Activated naive CD4-positive, alpha-beta T cell treated with anti-CD3 and anti-CD28 coated beads, Interleukin-2, amount 10 ng/mL, durations not matched to agents 7 days and 5 days (primary cell): ENCODE measurements at places on chromosomes 4 and X.
A peak's percentile ranks its signal among the peaks of the same experiment; 100 is the strongest.

GRCh38 chr4:56698329-56698728 is 17.2 kb upstream of the HOPX start:
- DNase-seq = no peak

GRCh38 chrX:130550351-130550750 is 148.6 kb downstream of the RBMX2 start:
- DNase-seq = no peak

DNA sequence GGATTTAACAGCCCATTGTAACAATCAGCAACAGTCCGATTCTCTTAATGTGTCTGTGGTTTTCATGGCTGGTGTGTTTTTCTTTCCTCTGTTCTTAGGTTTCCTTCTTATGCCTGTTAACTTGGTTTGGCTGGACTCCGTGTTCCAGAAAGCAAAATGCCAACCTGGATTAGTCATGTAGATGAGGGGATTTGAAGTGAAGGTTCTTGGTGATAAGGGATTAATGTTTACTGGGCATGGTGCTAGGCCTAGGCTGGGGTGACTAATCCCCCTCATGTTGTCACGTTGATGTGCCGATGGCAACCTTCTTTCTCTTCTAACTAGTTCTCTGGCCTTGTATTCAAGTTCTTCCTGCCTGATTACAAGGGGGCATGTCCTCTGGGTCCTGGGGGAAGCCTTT is 85.9 kb downstream of the REPS2 start:
- no peak for DNase-seq

DNA sequence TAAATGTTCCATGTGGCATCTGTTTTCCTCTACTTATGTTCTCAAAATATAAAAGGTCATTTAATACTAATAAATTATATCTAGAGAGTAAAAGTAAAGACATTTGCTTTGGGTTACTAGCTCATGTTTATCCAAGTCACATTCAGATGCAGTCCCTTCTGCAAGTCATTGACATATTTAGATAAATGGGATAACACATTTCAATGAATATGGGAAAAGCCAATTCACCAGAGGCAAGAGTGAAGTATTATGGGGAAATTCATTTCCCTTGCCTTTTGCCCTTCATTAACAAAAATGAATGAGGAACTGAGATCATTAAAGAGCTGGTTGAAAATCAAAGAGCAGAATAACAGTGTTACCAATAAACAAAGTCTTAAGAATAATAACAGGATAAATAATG is 306.2 kb upstream of the FSTL5 start:
- DNase-seq = no peak

DNA sequence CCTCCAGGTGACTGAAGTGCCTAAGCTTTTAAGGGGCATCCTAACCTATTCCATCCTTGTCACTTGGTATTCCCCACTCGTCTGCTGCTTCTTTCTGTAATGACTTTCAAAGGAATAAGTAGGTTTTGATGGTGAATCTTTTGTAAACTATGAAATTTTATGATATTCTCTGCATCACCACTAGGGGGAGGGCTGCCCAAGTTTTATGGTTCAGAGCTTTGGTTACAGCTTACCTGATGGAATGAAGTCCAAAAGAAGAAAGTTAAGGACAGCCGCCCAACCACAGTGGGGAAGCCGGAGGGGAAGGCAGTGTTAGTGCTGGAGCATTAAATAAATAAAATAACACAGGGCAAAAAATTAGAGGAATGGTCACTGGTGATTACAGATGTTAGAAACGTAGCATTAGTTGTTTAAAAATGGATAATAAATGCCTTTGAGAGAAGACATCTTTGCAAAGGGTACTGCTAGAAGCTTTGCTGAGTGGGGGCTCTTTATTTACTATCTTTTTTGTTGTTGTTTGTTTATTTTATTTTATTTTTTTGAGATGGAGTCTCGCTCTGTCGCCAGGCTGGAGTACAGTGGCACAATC is 204.9 kb downstream of the GBA3 start:
- peak; percentile 36 for DNase-seq

GRCh38 chrX:74293343-74293946 is 10.5 kb upstream of the ZCCHC13 start:
- peak; percentile 72 for DNase-seq

GRCh38 chr4:14092741-14093140 is 465.2 kb upstream of the BOD1L1 start:
- no peak for DNase-seq

DNA sequence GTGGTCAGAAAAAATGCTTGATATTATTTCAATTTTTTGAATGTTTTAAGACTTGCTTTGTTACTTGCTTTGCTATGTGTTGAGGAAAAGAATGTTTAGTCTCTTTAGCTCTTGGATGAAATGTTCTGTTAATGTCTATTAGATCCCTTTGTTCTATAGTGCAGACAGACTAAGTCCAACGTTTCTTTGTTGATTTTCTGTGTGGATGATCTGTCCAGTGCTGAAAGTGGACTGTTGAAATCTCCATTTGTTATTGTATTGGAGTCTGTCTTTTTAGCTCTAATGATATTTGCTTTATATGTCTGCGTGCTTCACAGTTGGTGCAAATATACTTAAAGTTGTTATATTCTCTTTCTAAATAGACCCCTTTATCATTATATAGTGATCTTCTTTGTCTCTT is 220.6 kb downstream of the GUCY2F start:
- no peak for DNase-seq

DNA sequence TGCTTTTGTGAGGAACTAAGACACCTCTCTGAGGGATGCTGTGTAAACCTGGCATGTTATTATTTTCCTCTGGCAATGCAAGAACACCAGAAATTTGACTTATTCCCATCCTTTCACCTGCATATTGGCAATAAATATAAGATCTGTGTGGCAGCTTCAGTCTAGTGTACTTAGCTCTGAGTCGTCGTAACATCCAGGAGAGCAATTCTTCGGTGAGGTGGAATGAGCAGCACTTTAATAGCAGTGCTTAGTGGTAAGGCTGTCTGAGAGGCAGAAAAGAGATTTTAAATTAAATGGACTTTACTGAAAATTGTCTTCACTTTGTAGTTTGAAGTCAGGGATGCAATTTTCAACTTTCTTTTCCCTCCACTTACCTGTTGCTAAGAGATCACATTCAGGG is 344.9 kb downstream of the PCDH7 start:
- no peak for DNase-seq

- no peak for DNase-seq
Measured at GRCh38 chrX:92209936-92210335, 430.8 kb downstream of the PCDH11X start.

- no peak for DNase-seq
Measured at GRCh38 chr4:38785901-38786402, 3.2 kb upstream of the TLR10 start.

GRCh38 chr4:80173841-80174240 is 23.5 kb upstream of the PRDM8 start:
- no peak for DNase-seq

DNA sequence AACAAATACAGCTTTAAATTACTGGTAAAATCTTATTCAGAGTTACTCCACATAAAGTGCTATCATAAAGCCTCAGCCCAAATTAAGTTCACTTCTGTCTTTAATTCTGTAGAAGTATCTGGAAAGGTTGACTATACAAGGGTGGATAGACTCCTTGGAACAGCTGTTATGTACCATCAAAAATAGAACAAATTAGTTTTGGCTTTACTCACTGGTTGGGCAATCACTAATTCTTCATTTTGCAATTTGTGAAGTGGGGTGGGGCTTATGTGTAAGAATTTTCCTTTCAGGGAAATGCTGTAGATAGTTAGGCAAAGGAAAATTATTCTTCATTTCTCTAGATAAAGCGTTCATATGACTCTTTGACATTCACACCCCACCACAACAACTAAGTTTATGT is 7.8 kb downstream of the DIAPH2 start:
- no peak for DNase-seq

DNA sequence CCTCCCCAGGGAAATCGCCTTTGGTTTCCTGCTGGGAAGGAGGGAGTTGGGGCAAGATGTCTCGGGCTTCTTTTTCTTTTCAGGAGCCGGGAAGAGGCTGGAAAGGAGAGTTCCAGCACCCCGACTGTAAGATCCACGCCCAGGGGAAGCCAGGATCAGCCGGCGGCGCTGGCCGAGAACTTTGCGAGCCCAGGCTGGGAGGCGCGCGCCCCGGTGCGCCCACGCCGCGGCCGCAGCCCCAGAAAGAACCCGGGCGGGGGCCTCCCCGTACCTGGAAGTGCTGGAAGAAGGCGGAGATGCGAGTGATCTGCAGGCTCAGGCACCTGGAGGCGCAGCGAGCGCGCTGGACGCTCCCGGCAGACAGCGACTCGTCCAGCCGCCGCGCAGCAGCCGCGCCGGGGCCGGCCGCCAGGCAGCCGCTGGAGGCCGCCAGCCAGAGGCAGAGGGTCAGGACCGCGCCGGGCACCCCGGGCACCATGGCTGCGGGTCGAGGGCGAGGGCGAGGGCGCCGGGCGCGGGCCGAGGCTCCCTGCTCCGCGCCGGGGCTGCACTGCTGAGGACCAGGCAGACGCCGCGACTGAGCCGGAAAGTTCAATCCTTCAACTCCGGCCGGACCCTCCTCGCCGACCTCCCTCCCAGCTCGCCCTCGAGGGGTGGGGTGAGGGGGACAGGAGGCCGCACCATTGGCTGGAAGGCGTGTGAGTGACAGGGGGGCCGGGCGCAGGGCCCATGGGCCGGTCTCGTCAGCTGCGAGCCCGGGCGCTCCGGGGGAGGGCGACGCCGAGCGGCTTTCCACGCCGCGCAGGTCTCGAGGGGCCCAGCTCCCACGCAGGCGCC is at the start of gene ANOS1:
TSS of gene ANOS1 (minus strand) at position 579 of the 837 bp plus-strand sequence. CDS start at position 478, 101 bp downstream.
- DNase-seq = no peak

- no peak for DNase-seq
Measured at GRCh38 chrX:2450681-2451080, 50.1 kb downstream of the DHRSX start.

DNA sequence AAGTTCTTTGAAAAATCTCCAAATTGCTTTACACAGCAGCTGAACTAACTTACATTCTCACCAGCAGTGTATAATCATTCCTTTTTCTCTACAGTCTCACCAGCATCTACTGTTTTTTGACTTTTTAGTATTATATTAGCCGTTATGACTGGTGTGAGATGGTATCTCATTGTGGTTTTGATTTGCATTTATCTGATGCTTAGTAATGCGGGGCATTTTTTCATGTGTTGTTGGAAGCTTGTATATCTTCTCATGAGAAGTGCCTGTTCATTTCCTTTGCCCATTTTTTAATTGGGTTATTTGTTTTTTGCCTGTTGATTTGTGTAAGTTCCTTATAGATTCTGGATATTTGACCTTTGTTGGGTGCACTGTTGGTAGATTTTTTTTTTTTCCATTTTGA is 931.7 kb downstream of the CENPC start:
- no peak for DNase-seq

- no peak for DNase-seq
Measured at GRCh38 chr4:157792716-157793115, 380.1 kb downstream of the GASK1B start.

GRCh38 chr4:71584585-71584984 is 199.3 kb downstream of the GC start:
- DNase-seq = no peak

GRCh38 chrX:41664375-41664901 is 24.3 kb upstream of the GPR34 start:
- DNase-seq = no peak

- no peak for DNase-seq
Measured at GRCh38 chr4:159540501-159540900, 437.6 kb downstream of the RAPGEF2 start.

DNA sequence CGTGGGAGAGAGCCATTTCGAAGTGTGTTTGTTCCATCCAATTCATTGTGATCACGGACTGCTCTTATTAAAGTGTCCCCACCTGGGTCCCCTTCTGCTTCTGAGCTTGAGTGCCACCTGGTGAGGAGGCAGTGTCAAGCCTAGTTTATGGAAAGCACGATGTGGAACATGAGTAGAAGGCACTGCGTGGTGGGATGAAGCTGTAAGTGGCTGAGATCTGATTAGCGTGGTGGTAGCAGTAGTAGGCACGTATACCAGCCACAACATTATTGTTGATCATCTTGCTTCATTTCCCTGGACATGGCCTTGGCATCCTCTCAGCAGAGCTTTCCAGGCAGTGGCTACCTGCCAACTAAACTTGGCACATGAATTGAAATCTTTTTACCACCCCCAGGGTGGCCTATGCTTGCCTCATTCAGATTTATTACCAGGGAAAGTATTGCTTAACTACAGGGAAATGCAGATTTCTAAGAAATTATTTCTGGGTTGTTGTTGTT is 46.4 kb downstream of the GPAT3 start:
- DNase-seq = no peak

GRCh38 chr4:18440527-18441202 is 419.1 kb upstream of the LCORL start:
- no peak for DNase-seq

- no peak for DNase-seq
Measured at GRCh38 chrX:23435108-23435507, 100.5 kb downstream of the PTCHD1 start.

- DNase-seq = no peak
Measured at GRCh38 chrX:30741545-30741944, 88.3 kb downstream of the GK start.

- no peak for DNase-seq
Measured at GRCh38 chrX:152177497-152178269, 39.3 kb upstream of the MAGEA10 start.

DNA sequence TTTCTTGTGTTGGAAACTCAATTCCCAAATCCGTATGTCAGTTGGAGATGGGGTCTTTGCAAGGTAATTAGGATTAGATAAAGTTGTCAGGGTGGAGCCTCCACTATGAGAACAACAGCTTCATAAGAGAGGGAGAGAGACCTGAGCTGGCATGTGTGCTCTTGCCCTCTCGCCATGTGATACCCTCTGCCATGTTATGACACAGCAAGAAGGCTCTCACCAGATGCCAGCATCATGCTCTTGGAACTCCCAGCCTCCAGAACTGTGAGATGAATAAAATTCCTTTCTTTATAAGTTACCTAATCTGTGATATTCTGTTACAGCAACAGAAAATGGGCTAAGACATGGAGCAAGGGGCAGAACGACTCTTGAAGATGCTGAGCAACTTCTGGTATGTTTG is 201.9 kb upstream of the BOD1L1 start:
- DNase-seq = no peak

DNA sequence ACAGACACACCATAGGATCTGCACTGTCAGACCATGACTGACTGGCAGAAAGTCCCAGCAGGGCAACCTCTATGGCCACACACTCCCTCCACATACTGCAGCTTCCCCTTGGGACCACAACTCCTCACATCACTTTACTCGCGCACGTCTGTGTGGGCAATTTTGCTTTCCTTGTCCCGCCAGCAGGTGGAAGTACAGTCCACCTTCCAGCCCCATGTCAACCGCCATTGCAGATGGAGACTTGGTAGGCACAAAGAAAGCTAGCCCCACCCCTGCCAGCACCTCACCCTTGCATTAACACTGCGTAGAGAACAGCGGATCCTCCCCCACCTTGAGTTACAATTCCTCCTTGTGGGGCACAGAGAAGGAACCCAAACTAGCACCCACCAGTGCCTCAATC is 74.4 kb upstream of the NAP1L2 start:
- DNase-seq = no peak

- no peak for DNase-seq
Measured at GRCh38 chrX:100829730-100830129, 9.5 kb downstream of the CSTF2 start.
